ENCODE measurements at places on chromosomes 1 and 21.

DNA sequence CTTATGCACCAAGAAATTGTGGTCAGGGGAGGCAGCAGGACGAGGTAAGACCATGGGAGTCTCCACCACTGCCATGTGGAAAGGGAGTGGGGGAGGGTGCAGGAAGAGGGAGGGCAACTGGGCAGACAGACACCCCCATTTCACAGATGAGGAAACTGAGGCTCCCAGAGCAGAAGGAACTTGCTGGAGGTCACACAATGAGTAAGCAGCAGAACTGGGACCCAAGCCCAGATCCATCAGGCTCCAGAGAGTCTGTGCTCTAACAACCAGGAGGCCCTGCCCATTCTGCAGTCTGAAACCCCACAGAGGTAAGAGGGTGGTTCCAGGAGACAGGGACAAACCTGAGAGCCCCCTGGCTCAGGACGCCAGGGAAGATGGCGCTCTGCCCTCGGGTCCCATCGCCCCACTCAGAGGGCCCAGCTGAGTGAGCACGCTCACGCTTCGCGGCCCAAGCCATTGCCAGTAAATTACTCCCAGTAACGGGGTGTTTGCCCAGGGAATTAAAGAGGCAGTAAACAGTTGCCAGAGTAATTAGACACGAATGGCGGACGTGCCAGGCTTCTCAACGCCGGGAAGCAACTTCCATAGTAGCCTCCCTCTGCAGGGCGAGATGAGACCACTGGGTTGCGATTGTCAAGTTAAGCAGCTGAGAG, 59.2 kb downstream of the MATN1 start:
- no peak for DNase-seq

GRCh38 chr1:90325168-90325567, 330.3 kb downstream of the ZNF326 start:
- DNase-seq: no peak

GRCh38 chr1:17539477-17540254, at the start of gene ARHGEF10L:
TSS of gene ARHGEF10L (plus strand) at chr1:17539698. CDS start at chr1:17580596, 40,898 bp downstream.
- DNase-seq: peak; percentile 70

DNA sequence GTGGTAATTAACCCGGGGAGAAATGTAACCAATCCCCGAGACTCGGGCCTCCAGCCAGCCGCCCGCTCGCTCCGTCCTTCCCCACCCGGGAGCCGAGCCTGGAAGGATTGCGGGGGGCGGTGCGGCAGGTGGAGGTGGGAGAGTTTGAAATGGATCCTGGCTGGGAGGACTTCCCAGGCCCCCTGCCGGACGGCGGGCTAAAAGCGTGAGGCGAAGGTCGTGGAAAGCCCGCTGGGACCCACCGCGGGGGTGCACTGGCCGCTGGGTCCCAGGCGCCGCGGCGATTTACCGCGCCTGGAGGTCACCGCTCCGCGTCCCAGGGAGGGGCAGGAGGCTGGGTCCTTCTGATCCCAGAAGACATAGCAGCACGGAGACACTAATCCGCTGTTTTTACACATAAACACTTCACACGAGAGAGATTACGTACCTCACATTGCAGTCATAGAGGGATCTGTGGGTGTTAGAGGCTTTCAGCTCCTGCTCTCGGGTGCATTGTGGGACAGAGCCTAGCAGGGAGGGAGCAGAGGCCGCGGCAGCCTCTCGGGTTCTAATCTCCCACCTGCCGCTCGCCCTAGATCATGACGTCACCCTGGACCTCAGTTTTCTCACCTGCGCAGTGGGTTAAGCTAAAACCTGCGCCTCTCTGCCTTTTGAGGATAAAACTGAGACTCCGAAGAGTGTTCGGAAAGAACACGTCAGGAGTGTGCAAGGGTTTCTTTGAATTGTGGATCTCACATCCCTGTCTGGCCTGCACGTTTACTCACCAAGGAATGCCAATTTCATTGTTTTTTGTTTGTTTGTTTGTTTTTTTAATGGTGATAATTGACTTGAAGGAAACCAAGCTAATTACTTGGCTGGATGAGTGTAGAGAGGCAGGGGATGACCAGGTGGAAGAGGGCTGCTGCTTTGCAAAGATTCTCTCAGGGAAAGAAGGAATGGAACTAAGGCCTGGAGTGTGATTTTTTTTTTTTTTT, 17.1 kb upstream of the TMEM9 start:
- DNase-seq: peak; percentile 24

DNA sequence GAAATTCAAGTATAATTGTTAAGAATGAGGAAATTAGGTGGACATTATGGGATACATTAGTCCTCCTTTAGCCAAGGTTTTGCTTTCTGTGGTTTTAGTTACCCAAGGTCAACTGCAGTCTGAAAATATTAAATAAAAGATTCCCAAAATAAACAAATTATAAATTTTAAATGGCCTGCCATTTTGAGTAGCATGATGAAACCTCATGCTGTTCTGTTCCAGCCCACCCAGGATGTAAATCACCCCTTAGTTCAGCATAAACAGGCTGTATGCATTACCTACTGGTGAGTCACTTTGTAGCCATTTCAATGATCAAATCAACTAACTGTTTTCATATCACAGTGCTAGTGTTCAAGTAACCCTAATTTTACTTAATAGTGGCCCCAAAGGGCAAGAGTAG, 132.5 kb upstream of the LYPLAL1 start:
- no peak for DNase-seq

DNA sequence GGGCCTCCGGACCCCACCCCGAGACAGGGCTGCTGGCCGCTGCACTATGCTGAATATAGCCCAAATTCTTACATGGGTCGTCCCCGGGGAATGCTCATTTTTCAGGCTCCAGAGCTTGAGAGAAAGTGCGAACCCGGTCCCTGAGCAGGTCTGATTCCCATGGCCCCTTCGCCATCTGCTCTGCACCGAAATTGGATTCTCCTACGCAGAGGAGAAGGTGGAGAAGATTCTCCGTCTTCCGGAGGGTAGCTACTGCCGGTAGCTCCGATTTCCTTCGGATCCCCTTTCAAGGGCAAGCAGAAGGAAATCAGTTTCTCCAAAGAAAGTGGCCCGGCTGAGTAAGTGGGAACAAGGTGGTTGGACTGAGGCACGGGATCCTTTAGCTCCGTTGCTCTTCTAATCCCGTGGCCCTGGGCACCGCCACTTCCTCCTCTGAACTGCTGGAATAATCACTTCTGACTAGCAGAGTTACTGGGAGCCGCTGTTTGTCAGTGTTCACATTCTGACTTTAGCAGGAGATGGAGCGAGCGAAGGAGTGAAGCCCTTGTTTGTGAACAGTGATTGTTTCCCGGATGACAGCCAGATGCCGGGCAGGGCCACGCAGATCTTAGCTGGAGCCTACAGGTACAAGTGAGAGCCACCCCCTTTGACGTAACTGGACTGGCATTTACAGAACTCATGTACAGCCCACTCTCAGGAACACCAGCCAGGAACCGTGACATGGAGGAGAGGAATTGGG, 1.1 kb upstream of the ZNF496 start:
- DNase-seq: peak; percentile 56

DNA sequence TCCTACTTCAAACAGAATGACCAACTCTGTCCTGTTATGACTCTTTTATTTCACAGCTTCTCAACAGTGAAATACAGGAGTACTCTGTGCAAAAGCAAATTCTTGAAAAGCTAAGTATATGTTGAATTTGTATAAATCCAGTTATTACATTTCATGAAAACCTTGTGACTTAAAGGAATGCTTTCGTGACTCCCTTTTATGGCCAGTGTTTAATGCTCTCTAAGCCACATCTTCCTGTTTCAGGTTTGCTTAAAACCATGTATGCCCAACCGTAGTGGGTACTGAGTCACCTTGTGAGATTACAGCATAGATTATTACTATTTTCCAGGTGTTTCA, 40.2 kb upstream of the KIF1B start:
- no peak for DNase-seq

- no peak for DNase-seq
Measured at GRCh38 chr1:51570063-51570710, 46.7 kb upstream of the OSBPL9 start.

DNA sequence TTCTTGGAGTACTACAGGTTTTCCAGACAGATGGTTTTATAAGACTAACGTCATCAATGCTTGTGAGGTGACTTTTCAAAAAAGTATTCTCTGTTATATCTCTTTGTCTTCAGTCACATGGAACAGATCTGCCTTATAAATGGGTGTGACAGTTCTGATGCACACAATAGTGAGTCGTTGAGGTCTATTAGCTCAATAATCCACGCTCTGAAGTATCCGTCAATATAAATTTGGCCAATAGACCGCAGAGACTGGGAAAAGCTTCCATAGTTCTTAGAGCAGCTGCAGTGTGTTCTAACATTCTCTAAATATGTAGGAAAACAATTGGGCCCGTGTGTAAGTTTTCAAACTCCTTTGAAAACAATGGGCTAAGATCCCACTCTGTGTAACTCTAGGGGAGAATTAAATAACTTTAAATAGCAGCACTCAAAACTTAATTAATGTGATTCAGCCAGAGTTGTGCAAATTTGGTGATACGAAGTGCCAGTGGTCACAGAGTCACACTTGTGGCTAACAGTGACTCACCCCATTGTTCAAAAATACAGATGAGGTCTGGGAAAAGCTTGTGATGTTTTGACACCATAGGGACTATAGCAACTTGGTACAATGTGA, 316.0 kb downstream of the LMO4 start:
- no peak for DNase-seq

GRCh38 chr1:31768939-31769704, 5.0 kb upstream of the ADGRB2 start:
- DNase-seq: no peak

GRCh38 chr1:235270625-235271024, 57.4 kb downstream of the ARID4B start:
- no peak for DNase-seq

DNA sequence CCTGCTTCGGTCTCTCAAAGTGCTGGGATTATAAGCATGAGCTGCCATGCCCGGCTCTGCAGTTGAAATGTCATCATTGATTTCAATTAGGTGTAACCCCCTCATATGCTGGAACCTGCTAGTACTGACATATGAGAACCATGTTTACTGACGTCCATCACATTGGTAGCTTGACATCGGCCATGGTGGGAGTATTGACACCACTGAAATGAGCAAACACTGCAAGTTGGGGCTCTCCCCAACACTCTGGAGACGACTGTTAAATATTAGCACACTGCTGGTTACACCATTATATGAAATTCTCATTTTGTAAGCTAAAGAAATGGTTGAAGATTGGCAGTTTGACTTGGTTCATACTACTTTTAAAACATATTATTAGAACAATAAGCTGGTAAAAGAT, 63.7 kb downstream of the CNST start:
- DNase-seq: no peak

- DNase-seq: no peak
Measured at GRCh38 chr1:11617314-11617713, 36.9 kb downstream of the FBXO2 start.

GRCh38 chr1:115227346-115228082, 110.5 kb downstream of the NGF start:
- no peak for DNase-seq

DNA sequence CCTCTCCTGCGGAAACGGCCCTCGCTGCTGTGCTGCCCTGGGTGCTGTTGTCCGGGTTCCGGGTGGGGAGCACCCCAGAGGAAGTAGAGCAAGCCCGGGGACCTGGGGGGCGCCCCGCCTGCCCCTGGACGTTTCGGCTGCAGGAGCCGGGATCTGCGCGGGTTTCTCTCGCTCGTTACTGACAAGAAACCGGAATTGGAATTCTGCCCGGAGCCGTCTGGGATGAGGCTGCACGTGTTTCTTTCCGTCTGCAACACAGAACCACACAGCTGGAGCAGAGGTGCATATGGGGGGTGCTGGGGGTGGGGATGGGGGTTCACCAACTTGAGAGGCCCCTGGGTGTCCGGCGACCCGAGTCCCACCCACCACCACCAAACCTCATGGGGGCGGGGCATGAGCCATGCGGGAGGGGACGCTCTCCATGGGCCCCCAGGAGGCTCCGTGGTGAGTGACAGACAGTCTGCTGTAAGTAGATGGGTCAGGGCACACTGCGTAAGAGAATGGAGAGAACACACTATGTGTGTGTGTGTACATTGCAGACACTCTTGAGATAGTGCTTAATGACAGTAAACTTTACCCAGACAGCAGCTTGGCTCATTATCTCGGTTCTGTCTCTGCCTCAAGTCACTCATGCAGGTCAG, 261.4 kb upstream of the C1orf174 start:
- DNase-seq: no peak

- DNase-seq: no peak
Measured at GRCh38 chr1:66278260-66279021, 255.5 kb upstream of the SGIP1 start.

GRCh38 chr1:67584938-67585337, 100.1 kb upstream of the GADD45A start:
- no peak for DNase-seq

DNA sequence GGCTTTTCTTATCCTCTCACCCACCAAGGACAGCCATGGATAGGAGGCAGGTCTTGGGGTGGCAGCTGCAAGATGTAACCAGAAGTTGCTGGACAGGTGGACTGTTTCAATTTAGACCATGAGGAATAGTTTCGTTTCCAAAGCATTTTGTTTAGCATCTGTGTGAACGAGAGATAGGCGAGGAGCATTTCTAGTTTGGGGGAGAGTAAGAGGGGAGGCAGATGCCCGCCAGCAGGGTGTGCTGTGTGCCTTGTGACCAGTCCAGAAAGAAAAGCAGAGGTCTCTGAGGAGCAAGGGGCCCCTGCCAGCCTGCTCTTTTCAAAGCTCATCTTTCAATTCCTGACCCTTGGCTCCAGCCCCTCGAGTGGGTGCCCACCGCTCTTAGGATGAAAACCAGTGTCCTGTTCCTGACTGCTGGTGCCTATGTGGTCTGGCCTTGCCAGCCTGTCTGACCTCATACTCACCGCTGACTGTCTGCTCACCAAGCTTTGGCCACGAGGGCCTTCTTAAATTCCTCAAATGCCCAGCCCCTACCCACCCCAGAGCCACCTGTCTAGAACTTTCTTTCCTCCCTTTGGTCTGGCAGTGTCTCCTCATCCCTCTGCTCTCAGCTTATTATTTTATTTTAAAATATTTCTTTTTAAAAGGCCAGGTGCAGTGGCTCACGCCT, 8.5 kb downstream of the SERINC2 start:
- no peak for DNase-seq

GRCh38 chr21:45632160-45632559, 11.4 kb upstream of the PCBP3 start:
- no peak for DNase-seq

DNA sequence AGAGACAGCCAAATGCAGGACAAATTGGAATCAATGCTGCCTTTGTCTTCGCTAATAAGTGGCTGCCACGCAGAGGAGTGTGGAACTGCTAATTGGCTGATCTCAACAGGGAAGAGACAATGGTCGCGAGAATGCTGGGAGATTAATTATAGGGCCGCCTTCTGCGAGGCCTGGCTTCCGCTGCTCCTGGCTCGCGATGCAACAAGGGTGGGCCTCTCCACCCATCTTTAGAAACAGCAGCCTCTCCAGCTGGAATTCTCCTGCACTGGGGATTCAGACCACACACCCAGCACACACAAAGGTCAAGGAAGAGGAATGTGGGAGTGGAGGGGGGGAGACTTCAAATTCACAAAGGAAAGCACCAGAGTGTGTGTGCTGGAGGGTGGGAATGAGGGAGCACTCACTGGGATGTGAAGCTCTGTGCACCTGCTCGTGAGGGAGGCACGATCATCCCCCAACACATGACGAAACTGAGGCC, 200.7 kb upstream of the GRIK3 start:
- no peak for DNase-seq

- DNase-seq: no peak
Measured at GRCh38 chr1:174217787-174218574, 58.7 kb downstream of the RABGAP1L start.
